ENCODE measurements at places on chromosomes 4 and X.

GRCh38 chr4:150234246-150234645 is 156.0 kb downstream of the DCLK2 start:
- no peak for DNase-seq

GRCh38 chrX:18422325-18422724 is 3.1 kb upstream of the CDKL5 start:
- DNase-seq, result no peak

DNA sequence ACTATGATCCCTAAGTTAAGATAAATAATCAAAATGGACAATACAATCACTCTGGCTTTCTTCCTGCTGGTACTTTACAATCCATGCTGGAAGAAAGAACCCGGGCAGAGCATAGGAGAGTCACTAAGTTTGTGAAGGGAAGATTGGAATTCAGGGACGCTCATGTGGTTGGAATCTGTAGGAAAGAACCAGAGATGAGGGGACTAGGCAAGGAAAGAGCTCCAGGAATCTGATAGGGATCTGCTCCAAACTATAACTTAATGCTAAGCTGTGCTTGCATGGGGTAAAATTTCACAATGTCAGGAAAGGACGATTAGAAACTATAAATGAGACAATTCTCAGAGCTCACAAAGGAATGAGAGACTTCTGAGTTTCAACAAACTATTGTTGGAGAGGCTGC is 167.5 kb downstream of the ADGRA3 start:
- no peak for DNase-seq

- DNase-seq, result no peak
These were observed 33.9 kb downstream of the FBXW7 start for GRCh38 chr4:152501846-152502536.

DNA sequence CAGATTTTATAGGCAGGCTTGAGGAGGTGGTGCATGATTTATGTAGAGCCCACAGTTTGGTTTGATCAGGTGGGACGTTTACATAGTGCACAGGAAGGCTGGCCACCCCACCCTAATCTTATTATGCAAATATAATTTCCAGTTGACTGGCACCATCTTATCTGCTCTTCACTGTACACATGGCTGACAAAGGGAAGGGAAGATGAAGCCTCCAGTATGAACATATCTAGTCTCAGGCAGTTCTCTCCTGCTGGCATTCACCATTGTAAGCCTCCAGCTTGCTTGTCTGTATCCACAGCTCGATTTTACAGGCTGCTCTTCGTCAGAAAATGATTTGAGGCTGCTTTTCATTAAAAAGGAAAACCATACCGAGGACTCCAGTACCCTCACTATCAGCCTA is 278.3 kb downstream of the TECRL start:
- DNase-seq, result no peak

DNA sequence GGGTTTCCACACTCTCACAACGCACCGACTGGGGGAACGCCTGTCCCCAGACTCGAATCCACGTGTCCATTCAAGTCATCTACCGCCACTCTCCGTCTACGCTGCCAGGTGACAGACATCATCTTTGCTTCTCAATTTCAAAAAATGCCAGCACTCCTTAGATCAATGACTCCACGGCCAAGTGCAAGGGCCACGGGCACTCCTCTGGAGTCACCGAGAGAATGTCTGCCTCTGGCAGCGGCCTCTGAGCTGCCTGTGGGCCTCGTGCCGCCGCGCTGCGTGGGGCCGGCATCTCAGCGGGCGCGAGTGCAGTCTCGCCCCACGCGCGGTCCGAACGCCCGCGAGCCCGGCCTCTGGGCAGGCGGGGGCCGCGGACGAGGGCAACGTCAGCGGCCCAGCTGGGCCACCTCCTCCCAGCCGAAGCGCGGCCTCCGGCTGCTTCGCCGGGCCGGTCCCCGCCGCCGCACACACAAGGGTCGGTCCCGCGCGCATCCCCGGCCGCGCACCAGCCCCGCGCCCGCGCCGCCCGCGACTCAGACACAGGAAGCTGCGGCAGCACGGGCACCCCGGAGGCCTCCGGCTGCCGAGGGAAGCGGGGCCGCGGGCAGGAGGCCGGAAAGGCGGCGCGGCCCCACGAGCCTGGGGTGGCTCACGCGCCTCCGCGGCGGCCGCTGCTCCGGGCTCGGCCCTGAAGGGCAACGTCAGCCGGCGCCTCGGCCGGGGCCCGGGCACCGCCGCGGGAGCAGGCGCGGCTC is 450 bp downstream of the ACSL1 start:
- DNase-seq, result peak; percentile 11

- DNase-seq, result no peak
These were observed 440.3 kb downstream of the ZIC3 start for GRCh38 chrX:138006180-138006579.

DNA sequence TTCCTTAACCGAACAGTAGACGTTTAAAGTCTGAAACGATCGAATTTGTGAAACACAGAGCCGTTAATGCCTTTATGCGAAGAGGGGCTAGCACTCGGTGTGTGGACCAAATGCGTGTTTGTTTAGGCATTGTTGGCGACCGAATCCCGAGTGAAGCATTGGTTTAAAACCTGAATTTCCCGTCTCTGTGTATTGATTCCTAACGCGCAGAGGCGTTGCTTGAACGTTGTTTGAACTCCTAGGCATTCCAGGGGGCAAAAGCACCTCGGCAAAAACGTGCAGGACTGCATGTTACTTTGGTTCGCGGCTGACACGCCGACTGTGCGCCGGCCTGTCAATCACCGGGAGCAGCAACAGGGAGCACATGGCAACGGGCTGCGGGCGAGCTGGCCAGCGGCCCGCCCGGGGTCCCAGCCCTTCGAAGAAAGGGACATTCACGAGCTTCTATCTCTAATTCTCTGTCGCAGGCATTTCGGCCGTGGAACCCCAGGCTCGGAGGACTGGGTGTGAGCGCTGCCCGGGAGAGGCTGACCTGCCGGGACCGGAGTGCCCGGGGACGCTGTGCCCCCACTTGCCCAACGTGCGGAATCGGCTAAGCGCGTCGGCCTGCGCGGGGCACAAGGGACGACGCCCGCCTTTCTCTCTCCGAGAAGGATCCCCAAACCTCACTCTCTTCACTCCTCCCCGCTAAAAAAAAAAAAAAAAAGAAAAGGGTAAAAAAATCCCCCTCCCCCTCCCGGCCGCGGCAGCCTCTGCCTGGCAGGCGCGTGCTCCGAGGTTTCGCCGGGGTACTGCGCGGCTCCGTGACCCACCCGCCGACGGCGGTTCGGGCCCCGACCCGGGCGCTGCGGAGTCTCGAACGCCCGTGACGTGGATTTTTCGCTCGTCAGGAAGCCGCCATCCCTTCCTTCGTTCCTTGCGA is 810 bp downstream of the SPRY1 start:
- DNase-seq, result peak; percentile 4

DNA sequence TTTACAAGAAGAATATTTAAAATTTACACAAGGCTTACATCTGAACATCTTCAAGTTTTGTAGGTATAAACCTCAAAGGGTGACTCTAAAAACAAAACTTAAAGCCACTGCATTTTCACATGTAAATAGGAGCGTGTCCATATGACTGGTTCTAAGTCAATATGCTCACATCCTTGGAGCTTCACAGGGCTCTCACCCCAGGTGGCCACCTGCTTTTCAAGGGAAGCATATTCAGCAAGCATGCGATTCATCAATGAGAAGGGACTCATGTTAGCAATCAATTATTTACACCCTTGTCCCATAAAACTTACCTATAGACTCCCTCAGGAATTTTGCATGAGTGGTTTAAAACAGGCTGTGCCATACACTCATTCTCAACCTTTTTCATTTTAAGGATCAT is 17.8 kb upstream of the KLHL34 start:
- DNase-seq, result no peak

GRCh38 chr4:99104153-99104552 is 15.6 kb upstream of the ADH5 start:
- no peak for DNase-seq

- no peak for DNase-seq
These were observed 66.1 kb upstream of the VEGFC start for GRCh38 chr4:176858839-176859238.

DNA sequence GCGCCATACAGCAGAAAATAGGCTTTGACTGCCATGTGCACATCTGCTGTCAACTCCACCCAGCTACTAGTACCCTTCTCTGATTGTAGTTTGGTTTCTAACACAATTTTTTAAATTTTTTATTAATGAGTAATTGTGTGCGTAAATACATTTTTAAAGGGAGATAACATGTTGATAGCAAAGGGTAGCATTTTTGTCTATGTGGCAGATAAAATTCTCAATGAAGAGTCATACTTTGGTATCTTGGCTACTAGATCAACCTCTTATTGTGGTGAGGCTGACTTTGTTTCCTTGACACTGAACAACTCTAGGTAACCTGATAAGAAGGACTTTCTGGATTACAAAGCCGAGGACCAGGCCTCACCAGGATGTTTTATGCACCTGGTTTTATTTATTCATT is 9.5 kb downstream of the ADH4 start:
- DNase-seq, result no peak

- no peak for DNase-seq
These were observed 326.4 kb downstream of the EVC2 start for GRCh38 chr4:5381961-5382441.

- DNase-seq, result no peak
These were observed 98.2 kb upstream of the PGRMC2 start for GRCh38 chr4:128385683-128386304.

DNA sequence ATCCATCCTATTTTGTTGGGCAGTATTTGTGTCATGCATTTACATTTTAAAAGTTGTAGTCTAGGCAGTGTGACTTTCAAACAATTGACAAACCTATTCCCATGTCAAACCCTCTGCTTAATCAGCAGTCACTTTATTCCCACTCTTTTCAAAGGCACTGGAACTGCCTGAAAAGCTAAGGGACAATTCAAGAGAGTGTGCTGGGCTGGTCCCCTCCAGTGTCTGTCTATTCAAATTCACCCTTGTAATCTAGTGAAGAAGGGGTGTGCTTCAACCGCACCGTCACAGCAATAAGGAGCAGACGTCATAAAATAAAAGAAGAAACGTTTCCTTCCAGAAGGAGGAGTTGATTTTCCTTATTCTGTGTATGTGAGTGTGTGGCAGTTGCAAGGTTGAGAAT is 197.0 kb upstream of the MAD2L1 start:
- no peak for DNase-seq

- DNase-seq, result no peak
These were observed 89.3 kb downstream of the APBB2 start for GRCh38 chr4:41124916-41125548.

GRCh38 chrX:24014388-24015018 is 12.5 kb downstream of the KLHL15 start:
- no peak for DNase-seq

DNA sequence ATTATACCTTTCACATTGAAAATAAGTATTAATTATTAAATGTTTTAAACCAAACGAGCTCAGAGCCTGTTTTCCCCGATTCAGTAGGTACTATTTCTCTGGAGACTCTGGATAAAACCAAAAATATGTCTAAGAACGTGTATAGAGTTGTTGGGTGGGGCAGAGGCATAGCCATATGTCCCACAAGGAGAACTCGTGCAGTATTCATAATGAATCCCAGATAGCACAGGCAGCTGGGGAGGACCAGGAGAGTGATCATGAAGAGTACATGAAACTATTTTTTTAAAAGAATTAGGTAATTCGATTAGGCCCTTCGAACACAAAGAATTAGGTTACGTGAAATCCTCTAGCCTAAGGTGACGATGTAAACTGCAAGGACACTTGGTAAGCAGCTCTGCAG is 76.1 kb downstream of the CLDN22 start:
- no peak for DNase-seq

DNA sequence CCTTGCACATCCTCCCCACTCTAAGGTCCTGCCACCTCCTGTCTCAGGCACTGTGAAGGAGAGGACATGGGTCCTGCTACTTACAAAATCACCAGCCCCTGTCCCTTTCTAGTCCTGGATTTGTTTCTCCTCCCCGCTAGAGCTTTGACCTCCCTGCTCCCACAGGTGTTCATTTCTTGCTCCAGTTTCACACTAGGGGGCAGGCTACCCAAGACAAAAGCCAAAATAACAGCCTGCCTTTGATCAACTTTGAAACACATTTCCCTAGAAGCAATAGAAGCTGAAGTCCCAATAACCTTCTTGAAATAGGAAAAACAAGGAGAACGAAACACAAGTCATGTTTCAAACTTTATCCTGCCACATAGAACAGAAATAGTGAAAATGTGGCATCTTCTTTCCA is 164.4 kb downstream of the QDPR start:
- DNase-seq, result no peak

DNA sequence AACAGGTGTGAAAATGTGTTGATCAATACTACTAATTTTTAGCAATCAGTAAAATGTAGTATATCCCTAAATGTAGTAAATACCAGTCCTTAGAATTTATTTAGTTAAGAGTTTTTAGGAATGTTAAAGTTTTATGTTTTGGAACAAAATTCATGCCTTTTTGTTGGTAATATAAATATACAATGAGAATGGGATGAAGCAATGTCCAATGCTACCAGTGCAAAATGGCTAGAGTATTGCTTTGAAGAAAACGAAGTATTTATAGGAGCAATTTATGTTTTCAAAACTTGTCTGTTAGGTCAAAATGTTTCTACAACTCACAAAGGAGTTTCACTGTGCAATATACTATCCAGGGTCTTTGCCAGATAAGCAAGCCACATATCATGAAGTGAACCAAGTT is 851.5 kb downstream of the PCDH18 start:
- no peak for DNase-seq

GRCh38 chr4:41257257-41257901 is 651 bp downstream of the UCHL1 start:
- DNase-seq, result no peak

GRCh38 chr4:52107336-52107735 is 56.2 kb downstream of the SPATA18 start:
- no peak for DNase-seq

GRCh38 chr4:163651761-163652160 is 157.3 kb downstream of the TMA16 start:
- DNase-seq, result no peak

- no peak for DNase-seq
These were observed 1.5 kb downstream of the MND1 start for GRCh38 chr4:153346031-153346430.

DNA sequence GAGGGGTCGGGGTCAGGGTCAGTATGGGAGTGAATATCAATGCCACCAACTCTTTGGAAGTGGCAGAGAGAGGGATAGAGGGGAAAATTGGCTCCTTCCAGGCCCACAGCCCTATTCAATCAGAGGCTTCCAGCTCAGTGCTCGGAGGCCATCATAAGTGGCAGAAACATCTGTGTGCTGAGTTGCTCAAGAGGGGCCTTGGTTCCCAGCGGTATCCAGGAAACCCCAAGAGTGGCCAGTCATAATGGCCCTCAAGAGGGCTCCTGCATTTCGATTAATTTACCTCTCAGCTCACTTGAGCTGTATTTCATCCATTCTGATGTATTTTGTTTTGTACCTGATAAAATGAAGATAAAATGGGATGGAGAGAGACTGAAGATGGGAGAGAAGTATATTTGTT is 154.3 kb upstream of the EOLA2 start:
- no peak for DNase-seq

GRCh38 chr4:23959396-23960148 is 69.7 kb upstream of the PPARGC1A start:
- no peak for DNase-seq

GRCh38 chr4:155403886-155404285 is 27.1 kb upstream of the MAP9 start:
- DNase-seq, result no peak
